Stimulated activated CD4-positive, alpha-beta T cell treated with anti-CD3 and anti-CD28 coated beads, Interleukin-12 subunit alpha, Interleukin-12 subunit beta, amount 100 ng/mL, for 24 hours (primary cell): ENCODE measurements at places on chromosomes 2 and 18.

GRCh38 chr2:46025676-46026075 lies 271.5 kb upstream of the EPAS1 start:
- no peak for DNase-seq

DNA sequence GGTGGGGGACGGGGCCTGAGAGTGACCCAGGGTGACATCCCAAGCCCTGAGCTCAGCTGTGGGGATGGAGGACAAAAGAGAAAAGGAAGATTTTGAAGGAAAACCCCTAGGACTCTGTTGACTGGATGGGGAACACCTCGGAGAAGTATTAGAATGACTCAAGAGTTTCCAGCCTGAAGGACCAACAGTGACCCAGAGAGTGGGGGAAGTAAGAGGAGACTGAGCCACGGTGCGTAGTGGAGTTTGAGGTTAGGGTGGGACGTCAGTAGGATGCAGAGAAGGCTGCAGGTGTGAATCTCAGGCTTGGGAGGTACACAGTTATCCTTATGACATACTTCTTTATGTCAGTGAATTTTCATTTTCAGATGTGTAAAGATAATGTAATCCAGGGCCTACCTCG lies 119.5 kb downstream of the NCK2 start:
- no peak for DNase-seq

DNA sequence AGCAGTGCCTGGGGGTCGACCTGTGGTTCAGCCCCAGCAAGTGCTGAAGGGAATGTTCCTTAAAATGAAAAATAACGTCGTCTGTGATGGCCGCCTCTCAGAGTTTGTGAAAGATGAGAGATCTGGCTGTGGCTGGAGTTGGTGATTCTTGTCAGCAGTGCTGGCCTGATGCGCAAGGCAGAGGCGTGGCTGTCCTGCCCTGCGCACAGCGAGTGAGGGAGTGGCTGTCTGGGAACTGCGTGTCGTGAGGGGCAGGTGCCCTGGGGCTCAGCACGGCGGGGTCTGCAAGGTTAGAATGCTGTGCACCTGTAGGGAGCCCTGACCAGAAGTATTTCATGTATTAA lies 8.8 kb downstream of the NFATC1 start:
- DNase-seq = peak; percentile 28

DNA sequence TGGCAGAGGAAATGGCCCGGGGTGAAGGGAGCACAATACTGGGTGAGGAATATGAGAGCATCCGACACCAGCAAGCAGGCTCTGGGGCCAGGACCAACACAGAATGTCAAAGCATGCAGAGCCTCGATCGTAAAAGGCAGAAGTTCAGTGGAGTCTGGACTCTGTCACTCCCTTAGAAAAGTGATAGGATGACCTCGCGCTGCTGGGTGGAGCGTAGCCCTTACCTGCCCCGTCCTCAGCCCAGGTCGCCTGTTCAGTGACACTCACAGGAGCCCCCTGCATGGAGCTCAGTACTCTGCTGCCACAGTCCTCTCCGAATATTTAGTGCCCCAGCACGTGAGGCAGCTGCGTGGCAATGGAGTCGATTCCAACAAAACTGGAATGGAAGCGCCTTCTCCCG lies 236.7 kb upstream of the MYT1L start:
- no peak for DNase-seq

DNA sequence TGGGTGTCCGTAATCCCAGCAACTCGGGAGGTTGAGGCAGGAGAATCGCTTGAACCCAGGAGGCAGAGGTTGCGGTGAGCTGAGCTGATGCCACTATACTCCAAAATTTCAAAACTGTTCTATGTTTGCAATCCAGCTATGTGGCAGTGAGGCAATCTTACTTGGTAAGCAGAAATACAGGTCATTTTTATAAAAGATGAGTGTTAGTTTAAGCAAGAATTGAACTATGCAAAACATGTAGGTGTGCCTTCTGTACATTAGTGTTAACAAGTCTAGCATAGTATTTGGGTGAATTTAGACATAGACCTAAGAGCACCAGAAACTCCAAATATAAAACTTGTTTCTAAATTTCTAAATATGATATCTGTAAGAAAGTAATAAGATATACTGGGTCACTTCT lies 7.2 kb downstream of the DSC1 start:
- no peak for DNase-seq

DNA sequence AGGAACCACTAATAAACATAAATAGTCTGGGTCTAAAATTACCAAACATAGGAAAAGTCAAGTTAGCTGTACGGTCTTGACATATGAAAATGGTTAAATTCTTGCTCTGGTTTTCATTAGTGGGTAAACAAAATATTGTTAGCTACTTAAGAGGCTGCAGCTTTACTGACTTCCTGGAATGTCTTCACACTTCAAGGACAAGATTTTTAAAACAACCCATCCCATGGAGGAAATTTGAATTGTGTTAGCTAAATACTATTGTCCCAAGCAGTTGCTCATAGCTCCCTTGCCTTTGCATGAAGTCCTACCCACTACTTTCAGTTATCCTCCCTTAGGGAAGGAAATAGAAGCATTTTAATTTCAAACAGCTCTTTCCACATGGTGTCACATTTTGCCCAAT lies 128.5 kb downstream of the EPHA4 start:
- DNase-seq = no peak

DNA sequence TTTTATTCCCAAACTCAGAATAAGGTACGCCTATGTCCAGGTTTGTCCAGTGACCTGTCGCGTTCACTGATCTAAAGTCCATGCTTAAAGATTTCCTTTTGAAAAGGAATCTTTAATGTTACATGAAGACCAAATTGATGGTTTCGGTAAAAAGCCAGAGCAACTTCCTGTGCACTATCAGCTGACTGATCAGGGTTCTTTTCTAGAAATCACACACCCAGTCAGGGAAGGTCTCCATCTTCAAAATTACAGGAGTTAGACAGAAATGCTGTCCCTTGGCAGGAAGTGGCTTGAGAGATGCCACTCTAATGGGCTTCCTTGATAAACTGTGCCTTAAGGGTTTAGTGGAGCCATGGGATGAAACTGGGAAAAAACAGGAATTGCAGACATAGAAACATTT lies 14.7 kb upstream of the ARHGAP25 start:
- DNase-seq = no peak

GRCh38 chr18:23137788-23138216 lies 2.5 kb downstream of the CABLES1 start:
- DNase-seq = no peak
